ENCODE measurements at places on chromosomes 3 and 15.

- no peak for DNase-seq
Observed at GRCh38 chr3:196047391-196048030, 34.4 kb downstream of the TFRC start.

- DNase-seq: no peak
Observed at GRCh38 chr3:69292185-69292584, 93.7 kb downstream of the FRMD4B start.

DNA sequence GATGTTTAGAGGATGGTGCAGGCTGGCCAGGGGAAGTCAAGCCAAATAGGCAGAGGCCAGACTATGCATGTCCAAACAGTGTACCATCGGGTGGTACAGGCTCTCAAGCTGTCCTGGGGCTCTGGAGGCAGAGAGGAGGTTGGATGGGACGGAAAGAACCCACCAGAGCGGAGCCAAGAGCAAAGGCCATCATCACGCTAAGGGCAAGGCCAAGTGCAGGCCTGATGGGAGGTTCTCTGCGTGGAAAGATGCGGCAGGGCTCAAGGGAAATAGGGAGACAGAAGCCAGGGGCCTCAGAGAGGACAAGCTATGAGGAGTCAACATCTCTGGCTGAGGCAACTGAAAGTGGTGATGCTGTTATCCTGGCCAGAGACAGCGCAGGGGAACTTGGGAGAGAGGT, 102.7 kb downstream of the ASB7 start:
- DNase-seq: no peak

DNA sequence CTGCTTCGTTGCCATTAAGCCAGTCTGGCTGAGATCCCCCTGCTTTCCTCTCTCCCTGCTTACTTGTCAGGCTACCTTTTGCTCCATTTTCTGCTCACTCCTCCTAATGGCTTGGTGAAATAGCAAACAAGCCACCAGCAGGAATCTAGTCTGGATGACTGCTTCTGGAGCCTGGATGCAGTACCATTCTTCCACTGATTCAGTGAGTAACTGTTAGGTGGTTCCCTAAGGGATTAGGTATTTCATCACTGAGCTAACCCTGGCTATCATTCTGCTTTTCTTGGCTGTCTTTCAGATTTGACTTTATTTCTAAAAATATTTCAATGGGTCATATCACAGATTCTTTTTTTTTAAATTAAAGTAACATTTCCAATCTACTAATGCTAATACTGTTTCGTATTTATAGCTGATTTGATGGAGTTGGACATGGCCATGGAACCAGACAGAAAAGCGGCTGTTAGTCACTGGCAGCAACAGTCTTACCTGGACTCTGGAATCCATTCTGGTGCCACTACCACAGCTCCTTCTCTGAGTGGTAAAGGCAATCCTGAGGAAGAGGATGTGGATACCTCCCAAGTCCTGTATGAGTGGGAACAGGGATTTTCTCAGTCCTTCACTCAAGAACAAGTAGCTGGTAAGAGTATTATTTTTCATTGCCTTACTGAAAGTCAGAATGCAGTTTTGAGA, 25.0 kb downstream of the CTNNB1 start:
- DNase-seq: no peak

DNA sequence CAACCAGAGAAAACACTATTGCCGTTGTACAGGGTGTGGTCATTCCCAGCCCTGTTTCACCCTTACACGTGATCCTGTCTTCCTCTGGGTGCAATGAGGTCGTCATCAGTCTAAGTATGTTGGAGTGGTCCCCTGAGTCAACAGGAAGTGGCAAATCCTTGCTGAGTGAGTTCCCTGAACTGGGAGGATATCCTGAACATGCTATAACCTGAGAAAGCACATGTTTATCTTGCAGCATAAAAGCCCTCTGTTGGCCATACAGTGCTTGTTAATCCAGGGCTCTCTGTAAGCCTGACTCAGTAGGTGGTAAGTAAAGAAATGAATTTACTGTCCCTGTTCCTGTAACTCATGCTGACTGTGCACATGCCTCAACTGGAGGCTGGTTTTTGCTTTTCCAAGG, 477.8 kb upstream of the RGMA start:
- DNase-seq: no peak

- no peak for DNase-seq
Observed at GRCh38 chr3:13013566-13013965, 59.7 kb downstream of the IQSEC1 start.

- DNase-seq: no peak
Observed at GRCh38 chr15:65773386-65774111, 18.5 kb downstream of the DENND4A start.

- no peak for DNase-seq
Observed at GRCh38 chr15:97009031-97009431, 678.5 kb downstream of the NR2F2 start.

DNA sequence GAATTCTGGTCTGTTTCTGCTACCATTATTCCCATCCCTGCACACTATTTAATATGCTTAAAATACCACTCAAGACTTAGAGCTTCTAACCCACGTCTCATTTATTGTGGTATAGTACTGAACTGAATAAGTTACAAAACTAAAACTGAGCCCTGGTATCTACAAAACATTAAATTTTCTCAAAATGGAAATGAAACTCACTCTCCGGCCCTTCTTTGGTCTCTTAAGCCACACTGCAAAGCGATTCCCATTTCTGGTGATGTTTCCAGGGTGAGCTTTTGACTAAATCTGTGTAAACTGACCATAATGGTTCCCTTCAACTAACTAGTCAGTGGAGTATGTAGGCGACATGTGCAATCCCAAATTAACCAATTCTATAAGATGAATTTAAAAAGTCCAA, 18.6 kb downstream of the KPNA4 start:
- no peak for DNase-seq

- DNase-seq: no peak
Observed at GRCh38 chr15:41512940-41513505, 604 bp downstream of the LTK start.

DNA sequence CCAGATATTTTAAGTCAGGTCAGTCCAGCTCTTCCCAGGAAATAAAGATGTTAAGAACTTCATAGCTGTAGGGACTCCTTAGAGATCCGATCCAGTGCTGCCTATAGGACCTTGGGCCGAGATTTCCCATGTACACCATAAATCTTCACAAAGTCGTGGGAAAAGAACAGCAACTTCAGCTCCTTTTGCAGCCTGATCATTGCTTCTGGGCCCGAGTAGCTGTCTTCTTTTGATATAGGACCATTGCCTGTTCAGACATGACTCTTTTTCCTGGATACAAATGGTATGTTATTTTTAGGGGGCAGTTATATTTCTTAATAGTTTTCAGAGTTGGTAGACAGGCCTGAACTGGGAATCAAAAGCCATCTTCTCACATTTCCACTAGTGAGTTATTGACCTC, 20.5 kb downstream of the IL1RAP start:
- DNase-seq: no peak

All from HL-60 (cell line).